ENCODE measurements at places on chromosomes 16 and 17. TPM values are rescaled to one million over a fixed set of nuclear protein-coding genes. Genes with fewer than 3 reads are reported as not detected.

DNA sequence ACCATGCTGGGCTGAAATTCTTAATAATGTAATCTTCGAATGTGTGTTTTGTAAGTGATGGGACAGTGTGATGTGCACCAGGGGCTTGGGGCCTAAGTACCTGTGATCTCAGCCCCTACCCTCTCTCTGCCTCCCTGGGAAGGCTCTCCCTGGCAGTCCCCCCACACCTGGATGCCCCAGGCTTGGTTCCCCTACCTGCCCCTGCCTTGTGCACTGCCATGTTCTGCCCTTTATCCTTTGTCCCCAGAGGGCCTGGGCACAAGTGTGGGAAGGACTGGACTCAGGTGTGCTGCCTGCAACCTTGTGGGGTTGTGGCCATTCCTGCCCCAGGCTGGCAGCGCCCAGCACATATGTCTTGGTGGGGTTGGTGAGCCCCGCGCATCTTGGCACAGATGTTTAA is 55.4 kb upstream of the CREBBP start:
- no peak for DNase-seq

GRCh38 chr17:10737168-10737622 is 7.4 kb upstream of the TMEM220 start:
- peak; percentile 58 for DNase-seq

GRCh38 chr16:2598133-2598641 is 60.4 kb downstream of the PDPK1 start:
- DNase-seq = no peak

The TMEM235 gene
- total RNA-seq = not detected

The PIK3R6 gene
- total RNA-seq = 0.12 TPM

The CLEC18A gene
- total RNA-seq = 0.17 TPM

The CTRB1 gene
- not detected for total RNA-seq

The DLG4 gene
- 13.6 TPM for total RNA-seq

The DNAH9 gene
- total RNA-seq = not detected

Data from activated naive CD4-positive, alpha-beta T cell treated with anti-CD3 and anti-CD28 coated beads for 36 hours (primary cell).